ENCODE measurements at places on chromosomes 2 and 18.

GRCh38 chr2:206368484-206368883 lies 74.8 kb upstream of the ADAM23 start:
- DNase-seq = no peak

DNA sequence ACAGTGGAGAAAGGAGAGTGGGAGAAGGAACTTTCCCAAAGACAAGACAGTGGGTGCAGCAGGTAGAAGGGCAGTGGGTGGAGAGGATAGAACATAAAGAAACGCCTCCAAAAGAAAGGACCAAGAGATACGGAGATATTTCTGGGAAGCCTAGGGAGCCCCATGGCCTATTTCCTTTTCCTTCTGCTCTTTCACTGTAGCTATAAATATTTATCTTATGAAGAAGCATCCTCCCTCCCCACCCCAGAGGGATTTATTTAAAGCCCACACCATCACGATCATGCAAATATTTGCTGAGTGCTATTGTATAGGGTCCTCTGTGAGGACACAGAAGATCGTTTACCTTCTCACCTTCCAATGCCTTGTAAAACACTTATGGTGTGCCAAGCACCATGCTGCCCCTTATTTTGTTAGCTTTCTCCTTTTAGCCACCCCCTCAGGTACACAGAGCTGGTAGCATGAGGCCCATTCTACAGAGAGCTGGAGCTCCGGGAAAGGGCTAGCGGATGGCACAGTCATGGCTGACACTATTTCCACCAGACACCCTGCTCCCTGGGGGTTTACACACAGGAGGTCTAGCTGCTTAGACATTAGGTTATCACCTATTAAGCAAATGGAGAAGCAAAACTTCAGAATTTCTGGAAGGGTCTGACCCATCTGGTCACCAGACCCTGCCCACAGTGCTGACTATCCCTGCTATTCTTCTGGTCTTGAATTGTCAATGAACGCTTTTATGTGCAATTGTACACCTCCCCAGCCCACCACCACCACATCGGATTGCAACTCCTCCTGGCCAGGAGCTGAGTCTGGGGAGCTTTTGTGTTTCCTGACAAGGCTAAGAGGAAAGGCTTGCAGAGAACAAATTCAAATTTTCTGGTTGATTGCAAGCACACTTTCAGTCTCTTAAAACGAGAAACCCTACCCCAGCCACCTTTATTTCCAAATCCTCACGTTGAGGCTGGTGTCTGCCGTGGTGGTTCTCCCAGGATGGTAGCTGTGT lies 91.8 kb upstream of the KLF7 start:
- DNase-seq = no peak

DNA sequence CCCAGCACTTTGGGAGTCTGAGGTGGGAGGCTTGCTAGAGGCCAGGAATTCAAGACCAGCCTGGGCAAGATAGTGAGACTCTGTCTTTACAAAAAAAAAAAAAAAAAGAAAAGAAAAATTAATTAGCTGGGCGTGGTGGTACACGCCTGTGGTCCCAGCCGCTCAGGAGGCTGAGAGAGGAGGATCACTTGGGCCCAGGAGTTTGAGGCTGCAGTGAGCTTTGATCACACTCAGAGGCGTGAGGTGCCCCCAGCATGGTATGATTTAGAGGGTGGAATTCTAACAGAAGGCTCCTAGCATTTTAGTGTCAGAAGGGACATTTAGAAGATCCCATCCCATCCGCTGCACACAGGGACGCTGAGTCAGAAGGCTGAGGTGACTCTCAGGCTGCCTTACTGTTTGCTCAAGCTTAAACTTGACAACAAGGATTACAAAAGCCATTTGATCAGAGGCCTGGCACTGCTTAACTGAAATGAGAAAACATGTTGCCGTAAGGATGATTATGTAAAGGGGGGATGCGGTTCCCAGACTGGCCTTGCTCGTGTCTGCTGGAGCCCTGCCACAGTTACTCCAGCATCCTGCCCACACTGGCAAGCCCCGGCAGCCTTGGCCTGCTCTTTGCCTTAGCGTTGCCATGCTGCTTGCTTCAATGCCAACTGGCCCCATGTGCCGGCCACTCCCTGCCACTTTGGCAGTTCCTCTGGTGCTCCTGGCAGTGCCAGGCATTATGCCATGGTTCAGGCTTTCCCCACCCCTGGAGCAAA lies 45.6 kb upstream of the SLC1A4 start:
- peak; percentile 89 for DNase-seq

DNA sequence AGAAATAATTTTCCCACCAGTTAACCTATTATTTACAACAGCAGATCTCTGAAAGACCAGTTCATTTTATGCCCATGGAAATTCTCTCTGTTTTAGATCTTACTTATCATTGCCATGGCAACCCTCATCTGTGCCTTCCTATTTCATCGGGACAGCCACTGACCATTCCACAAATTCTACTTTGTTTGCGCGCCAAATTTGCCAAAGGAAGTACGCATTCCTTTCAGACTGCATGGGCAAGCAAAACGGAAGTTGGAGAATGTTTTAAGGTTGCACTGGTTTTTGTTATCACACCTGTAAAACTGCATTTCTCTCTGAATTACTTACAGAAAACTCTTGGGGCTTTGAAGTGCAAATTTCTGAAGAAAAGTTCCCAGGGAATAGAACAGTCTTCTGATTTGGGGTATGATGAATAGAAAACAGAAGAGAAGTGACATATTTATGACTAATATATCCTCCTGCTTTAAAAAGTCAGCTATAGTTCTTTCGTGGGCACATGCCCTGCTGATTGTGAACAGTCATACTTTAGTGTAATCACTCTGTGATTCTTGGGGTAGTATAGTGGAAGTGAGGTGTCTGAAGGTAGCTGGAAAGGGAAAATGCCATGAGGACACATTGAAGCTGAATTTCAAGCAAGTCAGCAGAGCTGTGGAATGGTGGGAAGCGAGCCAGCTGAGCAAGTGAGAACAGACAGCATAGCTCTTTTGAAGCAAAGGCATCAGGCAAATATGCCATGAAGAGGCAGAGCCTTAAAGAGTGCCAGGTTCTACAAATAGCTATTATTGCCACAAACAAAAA lies 20.9 kb downstream of the NETO1 start:
- DNase-seq = peak; percentile 17

DNA sequence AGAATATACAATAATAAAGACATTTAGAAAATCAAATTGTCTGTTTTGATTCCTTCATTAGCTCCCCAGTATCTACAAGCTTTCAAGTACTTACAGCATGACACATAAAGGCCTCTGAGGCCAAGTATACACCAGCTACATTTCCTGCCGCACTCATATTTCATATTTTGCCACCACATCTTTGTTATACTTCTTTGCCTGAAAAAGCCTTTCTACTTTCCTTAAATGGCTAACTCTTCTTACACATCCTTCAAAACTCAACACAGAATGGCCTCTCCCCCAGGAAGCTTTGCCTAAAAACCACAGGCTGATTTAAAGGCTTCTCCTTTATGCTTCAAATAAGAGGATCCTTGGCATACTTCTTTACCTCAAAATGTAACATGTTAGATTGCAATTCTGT lies 4.5 kb downstream of the STK17B start:
- DNase-seq = no peak

DNA sequence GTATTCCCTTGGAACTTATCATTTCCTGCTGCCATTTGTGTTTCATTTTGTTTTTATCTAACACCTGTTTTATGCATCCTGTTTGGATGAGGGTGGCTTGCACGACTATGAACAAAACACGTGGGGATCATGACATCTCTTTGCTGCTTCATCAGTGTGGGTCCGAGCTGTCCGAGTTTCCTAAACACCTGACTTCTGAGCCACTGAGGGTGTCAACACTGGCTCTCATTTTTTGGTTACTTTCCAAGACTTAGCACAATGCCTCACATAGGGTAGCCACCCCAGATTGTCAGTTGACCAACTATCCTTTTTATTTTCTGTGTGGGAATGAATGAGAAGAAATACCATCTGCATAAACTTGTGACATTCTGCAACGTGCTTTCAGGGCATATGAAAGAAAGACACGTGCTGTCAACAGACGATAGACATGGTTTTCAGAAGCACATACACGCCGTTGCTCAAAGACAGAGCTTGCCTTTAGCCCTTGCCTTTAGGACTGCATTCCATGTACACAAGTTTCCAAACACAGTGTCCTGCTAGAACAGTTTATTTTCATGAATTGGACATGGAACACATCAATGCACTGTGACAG lies 166.7 kb downstream of the MYT1L start:
- DNase-seq = no peak

GRCh38 chr2:18440141-18440661 lies 120.3 kb downstream of the RDH14 start:
- DNase-seq = no peak

DNA sequence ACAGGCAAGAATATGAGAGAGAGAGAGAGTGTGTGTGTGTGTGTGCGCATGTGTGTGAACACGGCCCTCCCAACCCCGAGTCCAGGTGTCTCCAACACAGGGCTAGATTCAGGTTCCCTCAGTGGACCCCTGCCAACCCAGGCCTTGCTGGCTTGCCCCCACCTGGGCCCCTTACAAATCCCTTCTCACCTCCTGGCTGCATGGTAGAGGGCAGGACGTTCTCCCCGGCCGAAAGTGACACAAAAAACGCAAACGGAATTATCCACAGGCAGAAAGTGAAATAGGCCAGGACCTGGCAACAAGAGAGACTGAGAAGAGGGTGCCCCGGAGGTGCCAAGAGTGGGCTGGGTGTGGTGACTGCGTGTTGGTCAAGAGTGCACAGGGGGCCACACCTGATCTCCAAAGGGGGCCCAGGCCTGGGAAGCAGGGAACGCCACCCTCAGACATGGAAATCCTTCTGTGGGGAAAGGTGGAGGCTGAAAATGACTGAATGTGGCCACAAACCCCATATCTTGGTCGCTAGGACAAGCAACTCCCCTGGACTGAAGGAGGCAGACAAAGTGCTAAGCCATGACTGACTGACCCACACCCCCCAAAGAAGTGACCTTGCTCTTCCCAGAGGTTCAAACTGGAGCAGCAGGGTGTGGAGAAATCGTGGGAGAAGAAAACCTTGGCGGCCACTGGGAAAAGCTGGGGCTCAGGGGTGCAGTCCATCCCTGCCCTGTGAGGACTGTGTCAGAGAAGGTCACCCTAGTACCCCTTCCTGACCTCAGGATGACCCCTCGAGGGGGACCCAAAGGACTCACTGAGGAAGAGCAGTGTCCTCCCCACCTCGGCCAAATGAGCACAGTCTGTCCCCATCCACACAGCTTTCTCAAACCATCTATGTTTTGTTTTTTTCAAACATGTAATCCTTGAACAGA lies 5.7 kb downstream of the TEX261 start:
- no peak for DNase-seq

All from NCI-H446 treated with DMSO at 0.1 percent for 48 hours (cell line).